ENCODE measurements at places on chromosomes 12 and 14. TPM values are rescaled to one million over a fixed set of nuclear protein-coding genes. Genes with fewer than 3 reads are reported as not detected.

- no peak for DNase-seq
- no peaks in the 10 kb centered on the region for H3K27me3 ChIP-seq
- no peak overlapping the region for H3K4me3 ChIP-seq
- H3K36me3 ChIP-seq, result peaks cover 87% of the 10 kb centered on the region
- H3K4me1 ChIP-seq, result no peaks in the 10 kb centered on the region
- no peak overlapping the region for H3K27ac ChIP-seq
Measured at GRCh38 chr12:124947561-124948398, 33.3 kb upstream of the UBC start.

DNA sequence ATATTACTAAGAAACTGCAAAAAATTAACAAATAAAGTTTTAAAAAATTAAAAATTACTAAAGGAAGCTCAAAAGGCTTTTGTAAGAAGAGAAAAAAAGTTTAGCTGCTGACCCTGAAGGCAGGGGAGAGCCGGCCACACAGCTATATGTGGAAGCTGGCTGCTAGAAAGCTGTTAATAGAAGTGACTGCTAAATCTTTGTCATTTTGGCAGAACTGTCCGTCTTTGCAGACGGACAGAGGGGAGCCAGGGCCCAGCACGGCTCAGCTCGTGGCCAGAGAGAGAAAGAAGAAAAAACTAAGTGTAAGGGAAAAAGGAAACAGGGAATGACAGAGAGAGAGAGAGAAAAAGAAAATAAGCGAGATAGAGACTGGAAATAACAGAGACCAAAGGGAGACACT lies 27.9 kb downstream of the PRMT8 start:
- H3K4me1 ChIP-seq, result no peaks in the 10 kb centered on the region
- no peaks in the 10 kb centered on the region for H3K36me3 ChIP-seq
- no peak for DNase-seq
- H3K27ac ChIP-seq, result no peak overlapping the region
- H3K4me3 ChIP-seq, result no peak overlapping the region

DNA sequence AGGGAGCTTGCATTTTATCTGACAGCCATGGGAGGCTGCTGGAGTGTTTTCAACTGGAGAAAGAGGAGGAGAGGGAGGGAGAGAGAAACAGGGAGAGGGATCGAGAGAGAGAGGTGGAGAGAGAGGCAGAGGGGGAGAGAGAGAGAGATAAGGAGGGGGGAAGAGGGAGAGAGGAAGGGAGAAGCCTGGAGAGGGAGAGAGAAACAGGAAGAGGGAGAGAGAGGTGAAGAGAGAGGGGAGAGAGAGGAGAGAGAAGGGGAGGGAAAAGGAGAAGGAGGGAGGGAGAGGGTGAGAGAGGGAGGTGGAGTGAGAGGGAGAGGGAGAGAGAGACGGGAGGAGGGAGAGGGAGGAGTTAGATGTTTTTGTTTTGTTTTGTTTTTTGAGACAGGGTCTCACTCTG lies 45.6 kb downstream of the DNAH10 start:
- H3K27ac ChIP-seq, result no peak overlapping the region
- H3K27me3 ChIP-seq, result no peaks in the 10 kb centered on the region

DNA sequence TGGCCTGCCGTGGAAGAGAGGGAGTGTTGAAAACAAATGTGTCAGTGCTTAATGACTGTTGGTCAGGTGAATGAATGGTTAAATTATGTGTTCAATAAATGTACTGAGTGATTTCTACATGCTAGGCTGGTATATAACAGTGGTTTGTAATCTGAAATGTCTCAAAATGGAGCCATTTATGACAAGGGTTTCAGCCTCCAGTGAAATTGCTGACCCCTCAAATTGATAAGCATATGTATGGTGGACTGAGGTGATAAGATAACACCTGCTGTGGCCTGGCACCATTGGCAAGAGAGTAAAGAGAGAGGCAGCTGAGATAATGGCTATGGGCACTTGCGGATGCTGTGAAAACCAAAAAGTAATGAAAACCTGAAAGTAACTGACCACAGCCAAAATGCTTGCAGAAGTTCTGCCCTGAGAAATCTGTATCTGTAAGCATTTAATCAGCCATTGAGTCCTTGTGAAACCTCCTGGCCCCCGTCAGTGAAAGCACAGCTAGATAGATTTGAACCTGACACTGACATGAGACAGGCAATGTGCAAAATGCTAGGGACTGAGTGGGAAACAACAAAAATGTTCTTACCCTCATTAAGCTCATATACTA lies 1.4 kb upstream of the BCAT1 start:
- H3K4me3 ChIP-seq, result no peak overlapping the region
- H3K4me1 ChIP-seq, result no peaks in the 10 kb centered on the region
- H3K36me3 ChIP-seq, result no peaks in the 10 kb centered on the region
- peak overlapping the region; percentile 24 for H3K27ac ChIP-seq

- no peak overlapping the region for H3K27ac ChIP-seq
- no peaks in the 10 kb centered on the region for H3K36me3 ChIP-seq
- DNase-seq, result no peak
Measured at GRCh38 chr14:33914676-33915516, 36.0 kb downstream of the EGLN3 start.

- no peak overlapping the region for H3K4me3 ChIP-seq
- no peaks in the 10 kb centered on the region for H3K36me3 ChIP-seq
- H3K27me3 ChIP-seq, result no peaks in the 10 kb centered on the region
- H3K4me1 ChIP-seq, result no peaks in the 10 kb centered on the region
- no peak overlapping the region for H3K27ac ChIP-seq
Measured at GRCh38 chr14:25092258-25092740, 42.4 kb upstream of the STXBP6 start.

DNA sequence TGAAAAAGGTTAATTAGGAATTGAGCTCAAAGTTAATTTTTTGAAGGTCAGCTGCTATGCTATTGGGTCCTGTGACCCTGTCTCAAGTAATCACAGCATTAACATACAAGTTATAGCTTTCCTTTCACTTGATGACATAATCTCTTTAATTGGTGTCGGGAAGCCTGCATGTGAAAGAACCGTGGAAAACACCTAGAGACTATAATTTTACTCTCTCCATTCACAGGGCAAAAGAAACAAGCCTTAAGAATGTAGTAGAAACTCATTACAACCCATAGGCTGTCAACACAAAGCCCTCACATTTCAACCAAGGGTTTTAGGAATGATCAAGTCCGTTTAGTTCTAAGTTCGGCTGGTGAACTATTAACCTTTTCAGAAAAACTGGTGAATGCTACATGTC lies 104.4 kb downstream of the PPM1A start:
- no peaks in the 10 kb centered on the region for H3K4me1 ChIP-seq
- H3K27ac ChIP-seq, result no peak overlapping the region
- no peaks in the 10 kb centered on the region for H3K27me3 ChIP-seq

- H3K4me1 ChIP-seq, result no peaks in the 10 kb centered on the region
- no peak overlapping the region for H3K4me3 ChIP-seq
- DNase-seq, result no peak
- no peak overlapping the region for H3K27ac ChIP-seq
Measured at GRCh38 chr12:72057330-72057914, 118.8 kb downstream of the TPH2 start.

GRCh38 chr12:57272337-57273151 lies 21.6 kb upstream of the STAC3 start:
- no peak for DNase-seq
- no peak overlapping the region for H3K27ac ChIP-seq
- no peaks in the 10 kb centered on the region for H3K27me3 ChIP-seq
- peaks cover 81% of the 10 kb centered on the region for H3K36me3 ChIP-seq
- H3K4me3 ChIP-seq, result no peak overlapping the region

GRCh38 chr12:102690253-102690652 lies 209.9 kb upstream of the IGF1 start:
- no peaks in the 10 kb centered on the region for H3K4me1 ChIP-seq
- H3K27me3 ChIP-seq, result no peaks in the 10 kb centered on the region
- no peak overlapping the region for H3K27ac ChIP-seq

DNA sequence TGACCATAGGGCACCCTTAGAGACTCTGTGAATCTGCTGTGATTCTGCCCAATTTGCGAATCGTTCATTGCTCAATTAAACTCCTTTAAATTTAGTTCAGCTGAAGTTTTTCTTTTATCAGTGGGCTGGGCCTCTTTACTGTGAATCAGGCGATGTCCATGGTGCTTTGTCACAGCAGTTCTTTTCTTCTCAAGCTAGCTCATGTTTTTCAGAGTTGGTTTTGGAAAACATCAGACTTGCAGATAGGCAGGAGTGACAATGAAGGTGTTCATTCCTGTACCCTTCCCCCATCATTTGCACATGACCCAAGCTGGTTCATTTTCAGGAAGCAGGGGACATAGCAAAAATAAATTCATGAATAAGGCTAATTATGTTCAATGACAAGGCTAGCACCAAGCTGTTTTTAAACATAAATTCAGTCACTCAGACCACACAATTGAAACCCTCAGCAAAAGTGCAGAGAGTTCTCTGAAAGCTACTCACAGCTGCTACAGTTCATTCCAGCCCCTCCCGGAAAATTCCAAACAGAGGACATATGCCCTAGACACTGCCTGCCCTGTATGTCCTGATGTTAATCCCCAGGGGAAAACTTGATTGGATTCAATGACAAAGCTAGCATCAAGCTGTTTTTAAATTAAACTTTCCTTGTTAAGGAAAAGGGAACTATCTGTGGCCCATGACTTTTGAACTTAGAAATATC lies 383.3 kb downstream of the C12orf75 start:
- H3K36me3 ChIP-seq, result no peaks in the 10 kb centered on the region
- H3K4me3 ChIP-seq, result no peak overlapping the region
- no peaks in the 10 kb centered on the region for H3K27me3 ChIP-seq
- H3K27ac ChIP-seq, result no peak overlapping the region

GRCh38 chr12:4289231-4289878 lies 15.8 kb downstream of the CCND2 start:
- H3K4me3 ChIP-seq, result no peak overlapping the region
- DNase-seq, result no peak
- peaks cover 39% of the 10 kb centered on the region for H3K36me3 ChIP-seq
- H3K4me1 ChIP-seq, result peaks cover 47% of the 10 kb centered on the region

- no peak overlapping the region for H3K27ac ChIP-seq
- no peaks in the 10 kb centered on the region for H3K4me1 ChIP-seq
- no peak overlapping the region for H3K4me3 ChIP-seq
- DNase-seq, result no peak
- H3K27me3 ChIP-seq, result no peaks in the 10 kb centered on the region
- no peaks in the 10 kb centered on the region for H3K36me3 ChIP-seq
Measured at GRCh38 chr12:94042321-94042720, 106.1 kb upstream of the PLXNC1 start.

DNA sequence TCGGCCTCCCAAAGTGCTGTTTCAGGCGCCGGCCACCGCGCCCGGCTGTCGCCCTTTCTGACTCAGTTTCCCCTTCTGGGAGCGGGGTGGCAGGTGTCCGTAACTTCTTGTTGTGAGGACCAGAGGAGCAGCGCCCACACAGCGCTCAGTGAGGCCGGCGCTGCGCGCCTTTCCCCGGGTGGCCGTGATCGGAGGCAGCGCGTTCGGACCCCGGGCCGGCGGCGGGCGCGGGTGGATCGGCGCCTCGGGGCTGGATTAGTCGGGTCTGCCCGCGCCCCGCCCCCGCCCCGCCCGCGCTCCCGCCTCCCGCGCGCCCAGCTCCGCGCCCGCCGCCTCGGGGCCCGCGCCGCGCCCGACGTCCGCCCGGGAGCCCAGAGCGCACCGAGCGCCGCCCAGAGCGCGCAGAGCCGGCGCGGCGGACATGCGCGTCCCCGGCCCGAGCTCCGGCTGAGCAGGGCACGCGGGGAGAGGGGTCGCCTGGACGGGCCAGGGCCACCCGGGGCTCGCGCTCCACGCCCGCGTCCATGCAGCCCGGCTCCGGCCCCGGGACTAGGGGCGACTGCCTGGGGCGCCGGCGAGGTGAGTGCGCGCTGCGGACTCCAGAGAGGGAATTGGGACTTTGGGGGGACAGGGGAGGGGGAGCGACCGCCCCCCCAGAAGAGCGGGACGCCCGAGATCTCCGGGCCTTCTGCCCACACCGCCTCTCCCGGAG lies 50.6 kb downstream of the LRCOL1 start:
- no peak for DNase-seq
- H3K4me1 ChIP-seq, result peaks cover 30% of the 10 kb centered on the region
- peaks cover 8% of the 10 kb centered on the region for H3K27me3 ChIP-seq
- no peaks in the 10 kb centered on the region for H3K36me3 ChIP-seq
- no peak overlapping the region for H3K27ac ChIP-seq

DNA sequence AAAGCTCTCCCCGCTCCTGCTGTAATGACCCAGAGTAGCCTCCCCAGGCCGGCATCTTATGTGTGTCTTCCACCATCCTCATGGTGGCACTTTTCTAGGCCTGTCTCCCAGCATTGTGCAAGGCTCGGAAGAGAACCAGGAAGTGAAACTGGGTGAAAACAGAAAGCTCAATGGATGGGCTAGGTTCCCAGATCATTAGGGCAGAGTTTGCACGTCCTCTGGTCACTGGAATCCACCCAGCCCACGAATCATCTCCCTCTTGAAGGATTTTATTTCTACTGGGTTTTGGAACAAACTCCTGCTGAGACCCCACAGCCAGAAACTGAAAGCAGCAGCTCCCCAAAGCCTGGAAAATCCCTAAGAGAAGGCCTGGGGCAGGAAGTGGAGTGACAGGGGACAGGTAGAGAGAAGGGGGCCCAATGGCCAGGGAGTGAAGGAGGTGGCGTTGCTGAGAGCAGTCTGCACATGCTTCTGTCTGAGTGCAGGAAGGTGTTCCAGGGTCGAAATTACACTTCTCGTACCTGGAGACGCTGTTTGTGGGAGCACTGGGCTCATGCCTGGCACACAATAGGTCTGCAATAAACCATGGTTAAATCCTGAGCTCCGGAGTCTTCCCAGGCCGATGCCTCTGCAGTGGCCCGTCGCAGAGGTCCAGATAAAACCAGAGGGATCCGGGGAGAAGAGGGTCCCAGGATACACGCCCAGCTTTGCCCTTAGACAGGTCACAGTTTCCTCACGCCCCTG lies 15.6 kb downstream of the ACVRL1 start:
- H3K27me3 ChIP-seq, result no peaks in the 10 kb centered on the region
- H3K4me1 ChIP-seq, result peaks cover 16% of the 10 kb centered on the region
- H3K36me3 ChIP-seq, result peaks cover 18% of the 10 kb centered on the region
- DNase-seq, result no peak

- H3K36me3 ChIP-seq, result no peaks in the 10 kb centered on the region
- DNase-seq, result no peak
- no peak overlapping the region for H3K4me3 ChIP-seq
- peaks cover 7% of the 10 kb centered on the region for H3K4me1 ChIP-seq
- H3K27me3 ChIP-seq, result no peaks in the 10 kb centered on the region
- H3K27ac ChIP-seq, result no peak overlapping the region
Measured at GRCh38 chr14:33776871-33777270, 174.0 kb downstream of the EGLN3 start.

DNA sequence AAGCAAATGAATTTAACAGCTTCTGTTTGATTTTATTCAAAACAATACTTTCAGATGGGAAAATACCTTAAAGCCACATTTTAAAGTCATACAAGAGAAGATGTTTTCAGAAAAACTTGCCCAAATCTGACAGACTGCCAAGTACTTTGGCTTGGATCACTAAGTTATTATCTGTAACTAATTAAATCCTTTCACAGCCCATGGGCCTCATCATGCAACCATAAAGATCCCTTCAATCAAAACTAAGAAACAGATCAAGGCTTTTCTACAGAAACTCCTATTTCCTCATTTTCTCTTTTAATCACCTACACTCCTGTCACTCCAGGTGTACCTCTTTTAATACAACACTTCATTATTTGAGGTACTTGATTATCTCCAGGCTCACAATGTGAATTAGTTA lies 28.1 kb downstream of the BLTP3B start:
- no peak overlapping the region for H3K4me3 ChIP-seq
- H3K27me3 ChIP-seq, result no peaks in the 10 kb centered on the region
- DNase-seq, result no peak

GRCh38 chr12:81502912-81503695 lies 256.0 kb downstream of the PPFIA2 start:
- DNase-seq, result no peak
- H3K4me1 ChIP-seq, result no peaks in the 10 kb centered on the region
- H3K4me3 ChIP-seq, result no peak overlapping the region
- H3K36me3 ChIP-seq, result no peaks in the 10 kb centered on the region
- H3K27ac ChIP-seq, result no peak overlapping the region

GPR162 gene
- total RNA-seq, result 2.2 TPM

CCDC177 gene
- not detected for total RNA-seq

CLEC2A gene
- total RNA-seq, result not detected

P2RX2 gene
- total RNA-seq, result not detected

AGAP2 gene
- 3.1 TPM for total RNA-seq

CCDC38 gene
- not detected for total RNA-seq
